ENCODE measurements at places on chromosomes 1 and 21.

DNA sequence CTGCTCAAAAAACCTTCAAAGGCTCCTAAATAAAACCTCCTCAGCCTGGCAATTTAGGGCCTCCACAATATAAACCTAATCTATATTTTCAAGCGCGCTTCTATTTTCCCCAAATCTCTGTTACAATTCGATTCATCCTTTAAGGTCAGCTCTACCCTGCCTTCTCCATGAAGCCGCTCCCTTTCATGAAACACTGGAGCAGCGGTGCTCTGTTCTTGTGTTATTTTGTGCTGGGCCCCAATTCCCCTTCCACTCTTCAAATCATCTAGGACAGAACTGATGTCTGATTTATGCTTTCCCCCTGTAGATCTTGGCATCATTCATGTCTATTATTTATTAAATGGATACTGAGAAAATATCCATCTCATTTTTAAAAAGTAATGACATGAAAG lies 6.9 kb downstream of the ERRFI1 start:
- DNase-seq = no peak

DNA sequence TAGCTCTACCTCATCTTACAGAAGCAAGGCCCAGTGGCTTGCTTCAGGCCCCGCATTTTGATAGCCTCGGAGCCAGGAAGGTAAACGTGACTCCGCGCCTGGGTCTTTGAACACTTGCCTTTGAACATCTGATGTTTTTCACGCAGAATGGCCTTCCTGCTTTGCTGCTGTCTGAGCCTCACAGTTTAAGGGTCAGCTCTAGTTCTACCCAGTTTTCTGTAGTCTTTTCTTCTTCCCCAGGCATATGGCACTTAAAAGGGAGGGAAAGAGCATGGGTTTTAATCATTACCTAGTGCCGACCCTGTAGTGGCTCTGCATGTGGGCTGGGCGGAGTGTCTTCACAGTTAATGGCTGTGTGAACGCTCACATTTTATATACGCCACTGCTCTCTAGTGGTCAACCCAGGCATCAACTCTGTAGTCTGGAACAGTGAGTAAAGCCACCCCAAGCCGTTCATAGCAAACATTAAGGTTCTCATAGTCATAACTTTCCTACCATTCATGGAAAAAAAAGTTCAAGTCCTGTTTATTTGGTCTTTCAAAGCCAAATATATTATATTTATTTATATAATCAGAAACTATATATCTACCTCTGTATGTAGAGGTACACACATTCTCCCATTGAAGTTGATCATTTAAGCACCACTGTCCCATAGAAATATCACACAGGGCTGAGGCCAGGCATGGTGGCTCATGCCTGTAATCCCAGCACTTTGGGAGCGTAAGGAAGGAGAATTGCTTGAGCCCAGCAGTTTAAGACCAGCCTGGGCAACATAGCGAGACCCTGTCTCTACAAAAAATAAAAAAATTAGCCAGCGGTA lies 78.1 kb downstream of the IER5 start:
- DNase-seq = peak; percentile 63

DNA sequence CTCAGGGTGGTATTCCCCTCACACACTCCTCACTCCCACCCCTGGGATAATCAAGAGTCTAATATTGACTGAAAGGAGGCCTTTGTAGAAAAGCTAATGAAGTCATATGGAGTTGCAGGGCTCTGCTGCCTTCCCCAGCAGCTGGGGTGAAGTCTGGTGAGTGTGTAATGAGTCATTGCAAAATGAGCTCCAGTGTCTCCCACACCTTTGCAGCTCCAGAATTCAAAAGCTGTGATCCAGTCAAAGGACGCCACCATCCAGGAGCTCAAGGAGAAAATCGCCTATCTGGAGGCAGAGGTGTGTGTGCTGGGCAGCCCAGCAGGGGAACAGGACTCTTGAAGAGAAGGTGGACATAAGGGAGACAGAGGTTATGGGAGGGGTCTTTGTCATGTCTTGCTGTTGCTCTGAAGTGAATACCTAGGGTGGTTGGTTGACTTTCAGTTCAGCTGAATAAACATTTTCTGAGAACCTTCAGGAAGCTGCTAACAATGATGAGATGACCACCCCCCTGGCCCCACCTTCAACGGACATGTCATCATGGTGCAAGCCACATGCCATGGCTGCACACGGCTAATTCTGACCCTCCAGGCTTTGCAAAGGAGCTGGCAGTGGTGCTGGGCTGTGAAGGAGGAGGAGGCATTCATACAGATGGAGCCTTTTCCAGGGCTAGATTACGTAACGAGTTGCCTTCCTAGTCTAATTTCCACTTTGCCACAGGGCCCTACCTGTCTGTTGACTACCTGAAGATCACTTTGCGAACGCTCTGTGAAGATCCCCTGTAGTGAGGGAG lies 32.2 kb upstream of the SNX27 start:
- no peak for DNase-seq

- DNase-seq = no peak
Measured at GRCh38 chr1:48005253-48006117, 8.3 kb upstream of the TRABD2B start.

DNA sequence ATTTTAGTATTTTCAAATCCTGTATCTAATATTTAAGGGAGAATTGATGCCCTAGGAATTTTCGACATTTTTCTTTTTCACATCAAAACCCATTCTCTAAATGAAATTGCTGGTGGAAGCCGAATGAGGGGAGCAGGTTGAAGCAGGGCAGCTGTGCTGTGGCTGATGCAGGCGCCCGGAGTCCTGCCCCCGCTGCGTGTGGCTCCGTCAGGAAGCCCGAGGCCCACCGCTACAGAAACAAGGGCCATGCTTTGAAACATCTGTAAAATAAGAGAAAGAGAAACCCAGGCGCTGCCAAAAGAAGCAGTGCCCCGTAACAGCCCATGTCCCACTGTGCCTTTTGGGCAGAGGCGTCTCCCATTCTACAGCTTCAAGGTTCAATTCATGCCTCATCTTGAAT lies 41.1 kb downstream of the TENT5C start:
- no peak for DNase-seq

GRCh38 chr1:147762233-147763024 lies 2.0 kb upstream of the GJA5 start:
- DNase-seq = no peak

DNA sequence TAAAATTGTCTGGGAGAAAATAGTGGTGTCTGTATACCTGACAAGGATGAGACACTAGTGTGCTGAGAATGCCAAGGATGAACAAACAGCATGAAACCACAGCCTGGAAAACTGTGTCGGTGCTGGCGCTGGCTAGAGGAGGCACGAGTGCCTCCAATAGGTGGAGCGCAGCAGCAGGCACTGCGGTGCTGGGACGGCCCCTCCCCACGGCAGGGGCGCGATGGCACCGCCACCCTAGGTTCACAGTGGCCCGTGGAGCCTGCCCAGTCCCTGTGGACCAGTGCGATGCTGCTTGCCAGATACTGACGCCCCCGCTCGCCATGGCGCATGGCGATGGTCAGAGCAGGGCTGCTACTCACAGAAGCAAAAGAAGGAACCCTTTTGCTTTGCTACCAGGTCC lies 6.8 kb downstream of the CFAP410 start:
- DNase-seq = no peak

GRCh38 chr1:17674726-17675500 lies 80.2 kb upstream of the ACTL8 start:
- no peak for DNase-seq

DNA sequence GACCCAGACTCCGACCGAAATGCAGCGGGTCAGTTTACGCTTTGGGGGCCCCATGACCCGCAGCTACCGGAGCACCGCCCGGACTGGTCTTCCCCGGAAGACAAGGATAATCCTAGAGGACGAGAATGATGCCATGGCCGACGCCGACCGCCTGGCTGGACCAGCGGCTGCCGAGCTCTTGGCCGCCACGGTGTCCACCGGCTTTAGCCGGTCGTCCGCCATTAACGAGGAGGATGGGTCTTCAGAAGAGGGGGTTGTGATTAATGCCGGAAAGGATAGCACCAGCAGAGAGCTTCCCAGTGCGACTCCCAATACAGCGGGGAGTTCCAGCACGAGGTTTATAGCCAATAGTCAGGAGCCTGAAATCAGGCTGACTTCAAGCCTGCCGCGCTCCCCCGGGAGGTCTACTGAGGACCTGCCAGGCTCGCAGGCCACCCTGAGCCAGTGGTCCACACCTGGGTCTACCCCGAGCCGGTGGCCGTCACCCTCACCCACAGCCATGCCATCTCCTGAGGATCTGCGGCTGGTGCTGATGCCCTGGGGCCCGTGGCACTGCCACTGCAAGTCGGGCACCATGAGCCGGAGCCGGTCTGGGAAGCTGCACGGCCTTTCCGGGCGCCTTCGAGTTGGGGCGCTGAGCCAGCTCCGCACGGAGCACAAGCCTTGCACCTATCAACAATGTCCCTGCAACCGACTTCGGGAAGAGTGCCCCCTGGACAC lies 534 bp downstream of the C1orf56 start:
- DNase-seq = no peak

DNA sequence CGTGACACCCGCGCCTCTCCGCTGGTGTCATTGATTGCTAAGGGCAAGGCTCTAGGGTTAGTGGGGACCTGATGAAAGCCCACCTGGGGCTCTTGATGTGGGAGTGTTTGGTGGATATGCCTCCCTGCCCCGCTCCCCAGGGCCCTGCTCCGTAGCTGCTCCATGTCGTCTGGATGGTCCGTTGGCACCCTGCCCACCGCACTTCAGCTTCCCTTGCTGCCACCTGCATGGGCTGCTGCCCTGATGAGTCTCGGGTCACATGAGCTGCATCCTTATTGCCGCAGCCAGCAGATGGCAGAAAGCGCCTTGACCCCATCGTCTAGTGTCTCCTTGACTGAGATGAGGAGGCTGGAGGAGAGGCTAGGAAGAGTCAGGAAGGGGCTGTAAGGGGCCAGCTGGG lies 439.4 kb downstream of the CAMTA1 start:
- DNase-seq = no peak

DNA sequence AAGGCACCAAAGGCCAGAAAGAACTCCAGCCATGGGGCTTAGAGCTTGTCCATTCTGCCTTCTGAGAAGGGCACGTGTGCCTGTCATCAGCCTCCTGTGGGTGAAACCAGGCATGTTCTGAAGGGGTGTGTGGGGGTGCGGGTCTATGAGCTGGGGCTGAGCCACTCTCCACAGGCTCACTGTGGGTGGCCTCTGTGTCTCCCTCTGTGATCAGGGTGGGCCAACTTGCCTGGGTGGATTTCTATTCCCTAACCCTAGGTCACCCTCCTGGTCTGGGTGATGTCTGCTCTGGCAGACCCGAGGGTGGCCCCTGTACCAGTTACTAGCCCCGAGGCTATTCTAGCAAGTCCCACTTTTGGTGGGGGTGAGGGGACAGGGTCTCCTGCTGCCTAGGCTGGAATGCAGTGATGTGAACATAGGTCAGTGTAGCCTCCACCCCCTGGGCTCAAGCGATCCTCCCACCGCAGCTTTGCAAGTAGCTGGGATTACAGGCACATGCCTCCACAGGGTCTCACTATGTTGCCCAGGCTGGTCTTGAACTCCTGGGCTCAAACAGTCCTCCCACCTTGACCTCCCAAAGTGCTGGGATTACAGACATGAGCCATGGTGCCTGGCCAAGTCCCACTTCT lies 94.4 kb downstream of the TRIM11 start:
- DNase-seq = no peak
